ENCODE measurements at places on chromosomes 4 and X. TPM values are rescaled to one million over a fixed set of nuclear protein-coding genes. Genes with fewer than 3 reads are reported as not detected.

HSFX1 gene
- total RNA-seq = 0.58 TPM

NLGN3 gene
- total RNA-seq = 1.4 TPM

CYP2U1 gene
- total RNA-seq = 3.4 TPM

ATOH1 gene
- not detected for total RNA-seq

MND1 gene
- 18.2 TPM for total RNA-seq

KCTD8 gene
- not detected for total RNA-seq

RPL34 gene
- total RNA-seq = 1,879 TPM

MXD4 gene
- total RNA-seq = 27.0 TPM

CFAP47 gene
- not detected for total RNA-seq

SPIN2B gene
- 14.3 TPM for total RNA-seq

SH3TC1 gene
- 23.2 TPM for total RNA-seq

Measured in activated naive CD4-positive, alpha-beta T cell treated with anti-CD3 and anti-CD28 coated beads, Interleukin-2, amount 10 ng/mL, durations not matched to agents 5 hours and 36 hours (primary cell).